ENCODE measurements at places on chromosomes 2 and 18.

GRCh38 chr18:48186131-48186766 is 222.9 kb downstream of the ZBTB7C start:
- no peak for DNase-seq

DNA sequence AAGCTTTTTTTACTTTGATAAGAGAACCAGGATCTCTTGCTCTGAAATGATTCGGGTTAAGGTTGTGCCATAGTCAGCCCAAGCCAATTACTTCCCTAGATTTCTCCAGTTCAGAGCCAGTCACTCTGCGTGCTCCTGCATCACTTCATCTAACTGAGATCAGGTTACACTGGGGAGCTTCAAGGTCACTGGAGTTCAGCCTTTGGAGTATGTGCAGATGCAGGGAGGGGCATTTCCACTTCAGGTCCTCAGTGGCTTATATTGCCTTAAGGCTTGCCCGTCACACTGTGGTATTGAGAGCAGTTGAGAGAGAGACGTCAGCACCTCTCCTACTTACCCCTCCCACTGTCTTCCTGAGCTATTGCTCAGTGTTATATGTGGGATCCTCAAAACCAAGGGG is 317.8 kb downstream of the EPHA4 start:
- no peak for DNase-seq

GRCh38 chr2:149915151-149915550 is 327.6 kb upstream of the MMADHC start:
- no peak for DNase-seq

GRCh38 chr2:102735416-102736109 is 26.3 kb upstream of the TMEM182 start:
- no peak for DNase-seq

DNA sequence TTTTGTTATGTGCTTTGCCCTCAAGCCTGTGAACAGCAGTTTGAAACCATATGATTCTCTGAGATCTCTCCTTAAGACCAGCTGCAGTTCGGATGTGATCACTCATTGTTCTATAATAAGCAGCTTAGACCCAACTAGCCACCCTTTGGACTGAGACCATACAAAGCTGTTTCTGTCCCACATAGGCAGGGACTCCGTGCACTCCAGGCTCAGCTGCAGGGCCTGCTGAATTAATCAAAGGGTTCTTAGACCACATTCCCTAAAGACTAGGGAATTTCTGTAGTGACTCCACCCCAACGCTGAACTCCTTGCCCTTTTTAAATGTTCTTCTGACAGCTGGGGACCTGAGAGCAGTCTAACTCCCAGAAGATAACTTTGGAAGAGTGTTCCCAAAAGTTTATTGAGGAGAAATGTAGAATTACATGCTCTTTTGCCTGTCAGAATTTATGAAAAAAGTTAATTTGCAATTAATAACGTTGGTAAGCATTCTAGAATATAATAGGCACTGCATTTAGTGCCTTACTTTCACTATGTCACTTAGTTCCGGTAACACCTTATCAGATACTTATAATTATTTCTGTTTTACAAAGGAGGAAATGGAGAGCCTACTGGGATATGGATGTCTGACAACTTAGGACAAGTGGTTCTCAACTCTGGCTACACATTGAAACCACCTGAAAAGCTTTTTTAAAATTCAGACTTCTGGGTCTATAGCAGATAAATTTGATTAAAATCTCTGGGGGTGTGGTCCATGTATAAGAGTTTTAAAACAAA is 42.3 kb downstream of the GULP1 start:
- DNase-seq: no peak
